ENCODE measurements at places on chromosomes 3 and 15. TPM values are rescaled to one million over a fixed set of nuclear protein-coding genes. Genes with fewer than 3 reads are reported as not detected.
A peak's percentile ranks its signal among the peaks of the same experiment; 100 is the strongest.

DNA sequence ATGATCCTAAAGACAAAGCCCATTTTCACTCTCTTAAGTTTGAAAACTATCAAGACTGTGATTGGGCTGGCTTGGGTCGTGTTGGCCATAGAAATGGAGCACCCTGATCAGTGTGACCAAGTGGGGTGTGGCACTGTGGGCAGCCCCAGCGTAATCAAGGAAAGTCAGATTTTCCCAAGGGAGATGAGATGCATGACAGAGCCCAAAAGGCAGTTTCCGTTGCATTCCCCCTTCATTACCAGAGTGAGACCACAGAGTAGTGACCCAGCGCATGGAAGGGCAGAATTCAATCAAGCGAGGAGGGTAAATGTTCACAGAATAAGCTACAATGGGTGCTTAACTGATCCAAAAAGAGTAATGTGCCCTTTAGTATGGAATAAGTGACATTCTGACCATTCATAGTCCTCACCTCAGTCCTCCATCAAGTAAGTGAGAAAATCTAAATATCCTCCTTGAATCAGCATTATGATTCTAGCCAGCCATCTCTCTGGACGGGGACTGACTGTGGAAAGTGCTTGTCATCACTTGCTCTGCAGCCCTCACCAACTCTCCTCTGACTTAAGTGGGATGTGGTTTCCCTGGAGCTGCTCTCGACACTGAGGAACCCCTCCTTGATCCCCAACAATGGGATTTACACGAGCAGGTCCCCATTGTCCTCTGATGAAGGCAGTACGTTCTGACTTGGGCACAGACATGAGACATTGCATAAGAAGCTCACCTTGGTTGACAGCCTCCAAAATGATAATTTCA, 430.5 kb downstream of the OCA2 start:
- DNase-seq: no peak

DNA sequence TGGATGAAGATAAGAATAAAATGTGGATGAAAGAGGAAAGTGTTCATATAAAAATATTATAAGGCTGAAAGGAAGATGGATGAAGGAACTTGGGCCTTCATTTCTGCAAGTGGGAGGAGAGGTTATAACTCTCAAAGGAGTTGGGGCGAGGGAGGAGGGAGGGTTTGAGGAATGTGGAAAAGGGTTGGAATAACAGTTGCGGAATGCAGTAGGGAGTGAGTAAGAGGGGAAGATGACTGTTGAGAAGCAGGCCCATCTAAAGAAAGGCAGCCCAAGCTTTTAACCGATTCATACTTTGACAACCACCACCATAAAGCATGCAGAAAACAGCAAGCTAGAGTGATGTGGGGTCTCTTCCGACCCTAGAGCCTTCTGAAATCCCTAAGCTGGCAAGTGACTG, 8.3 kb upstream of the TM4SF4 start:
- no peak for DNase-seq

The FRMD5 gene
- total RNA-seq: 1.1 TPM

DNA sequence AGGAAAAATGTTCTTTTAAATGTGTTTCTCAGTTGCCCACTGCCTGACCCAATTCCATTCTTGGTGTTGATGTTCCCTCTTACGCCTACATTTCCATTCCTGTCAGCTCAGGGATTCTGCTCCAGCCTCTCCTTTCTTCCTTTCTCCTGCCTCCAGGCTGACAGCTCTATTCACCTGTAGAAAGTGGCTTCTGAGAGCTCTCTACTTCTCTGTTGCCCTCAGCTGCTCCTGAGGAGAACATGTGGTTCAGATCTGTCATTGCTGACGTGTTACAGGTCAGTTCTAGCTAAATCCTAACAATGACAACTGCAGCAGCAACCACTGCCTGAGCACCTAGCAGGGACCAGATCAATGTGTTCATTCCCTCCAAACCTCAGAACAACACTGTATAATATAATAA, 144.9 kb upstream of the PLAAT1 start:
- no peak for DNase-seq

GRCh38 chr15:87959080-87959479, 297.5 kb downstream of the NTRK3 start:
- no peak for DNase-seq

DNA sequence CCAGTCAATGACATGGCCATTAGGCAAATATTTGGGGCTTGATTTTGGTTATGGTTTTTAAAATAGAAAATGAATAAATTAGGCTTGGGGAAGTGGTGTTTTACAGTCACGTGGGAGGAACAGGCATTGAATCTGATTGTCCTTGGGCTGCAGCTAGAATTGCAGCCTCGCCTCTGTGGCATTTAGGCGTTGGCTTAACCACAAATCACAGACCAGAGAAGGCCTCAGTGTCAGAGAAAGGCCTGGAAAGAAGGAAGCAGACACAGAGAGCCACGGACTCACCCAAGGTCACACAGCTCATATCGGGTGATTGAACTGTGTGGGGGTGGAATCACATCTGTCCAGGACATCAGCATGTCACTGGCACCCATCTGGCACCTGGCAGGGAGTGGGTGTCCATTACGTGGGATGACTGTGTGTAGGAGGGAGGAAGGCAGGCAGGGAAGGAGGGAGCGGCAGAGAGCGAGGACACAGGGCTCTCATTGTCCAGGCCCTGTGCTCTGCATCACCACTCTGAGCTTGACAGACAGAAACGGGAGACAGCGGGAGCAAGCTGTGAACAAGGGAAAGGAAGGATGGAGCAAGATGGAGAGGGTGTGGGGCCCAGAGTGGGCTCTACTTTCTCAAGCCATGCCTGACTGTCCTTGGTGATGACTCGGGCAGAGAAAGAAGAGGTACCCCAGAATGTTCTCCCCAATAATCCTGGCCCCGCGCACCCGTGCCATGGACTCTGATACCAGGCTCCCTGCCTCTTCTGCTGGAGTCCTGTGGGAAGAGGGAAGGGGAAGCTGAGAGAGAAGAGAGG, 186.4 kb downstream of the FAM43A start:
- no peak for DNase-seq

DNA sequence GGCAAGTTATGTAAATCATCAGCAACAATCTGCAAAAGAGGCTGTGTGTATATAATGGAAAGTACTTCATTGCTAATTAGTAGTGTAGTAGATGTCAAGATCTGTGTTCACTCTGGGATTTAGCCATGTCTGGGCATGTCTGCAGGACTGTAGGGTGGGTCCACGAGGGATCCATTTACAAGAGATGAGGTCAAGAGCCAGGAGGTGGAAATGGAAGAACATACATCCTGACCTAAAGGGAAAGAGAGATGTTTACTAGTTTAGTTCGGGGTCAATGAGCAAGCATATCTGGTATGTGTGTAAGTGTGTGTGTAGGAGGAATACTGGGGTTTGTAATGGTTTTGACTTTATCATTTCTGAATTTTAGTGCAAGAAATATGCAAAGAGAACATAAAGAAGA, 171.5 kb upstream of the NANOGP8 start:
- no peak for DNase-seq

DNA sequence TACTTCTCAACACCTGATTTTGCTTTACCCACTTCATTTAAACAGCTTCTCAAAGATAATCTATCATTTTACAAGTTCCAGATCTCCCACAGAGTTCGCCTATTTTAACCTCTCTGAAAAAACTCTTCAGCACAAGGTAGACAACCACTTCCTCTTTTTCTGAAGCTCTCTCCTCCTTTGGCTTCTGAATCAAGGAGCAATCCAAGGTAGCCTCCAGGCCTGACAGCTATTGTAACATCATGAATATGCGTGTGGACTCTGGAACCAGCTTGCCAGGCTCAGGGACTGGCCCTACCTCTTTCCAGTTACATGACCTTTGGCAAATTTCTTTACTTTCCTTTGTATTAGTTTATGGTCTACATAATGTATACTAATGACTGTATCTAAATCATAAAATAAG, 405.9 kb upstream of the ZNF385D start:
- no peak for DNase-seq

- DNase-seq: no peak
Observed at GRCh38 chr3:47003056-47003410, 23.6 kb downstream of the NBEAL2 start.

GRCh38 chr3:40108643-40109042, 200.9 kb upstream of the EIF1B start:
- peak; percentile 10 for DNase-seq

The CKMT1A gene
- total RNA-seq: 0.31 TPM

DNA sequence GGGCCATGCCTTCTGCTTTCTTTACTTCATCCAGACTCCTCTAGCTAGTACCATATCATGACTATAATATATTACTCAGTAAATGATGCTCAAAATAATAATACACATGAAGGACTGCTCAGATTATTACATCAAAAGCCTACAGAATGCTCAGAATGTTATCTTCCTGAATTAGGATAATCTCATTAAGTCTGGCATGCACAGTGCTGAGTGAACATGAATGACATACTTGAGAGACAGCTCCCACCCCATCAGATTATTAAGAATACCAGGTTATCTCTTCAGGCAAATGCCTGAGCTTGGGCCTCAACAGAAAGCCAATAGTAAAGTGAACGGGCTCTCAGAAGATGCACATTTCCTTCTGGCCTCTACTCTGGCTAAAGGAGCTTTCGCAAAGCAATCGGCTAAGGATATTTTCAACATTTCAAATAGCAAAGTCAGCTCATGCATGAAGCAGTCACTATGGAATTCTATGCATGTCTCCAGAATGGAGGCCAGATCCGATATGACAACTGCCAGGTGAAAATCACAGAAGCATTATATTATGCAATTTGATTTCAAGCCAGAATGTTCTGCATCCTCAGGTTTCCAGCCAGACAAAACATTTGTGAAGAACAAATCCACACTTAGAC, 122.6 kb downstream of the KCNMB2 start:
- DNase-seq: peak; percentile 24

The NR1D2 gene
- total RNA-seq: 43.5 TPM

- no peak for DNase-seq
Observed at GRCh38 chr3:196236223-196236622, 19.9 kb downstream of the SLC51A start.

DNA sequence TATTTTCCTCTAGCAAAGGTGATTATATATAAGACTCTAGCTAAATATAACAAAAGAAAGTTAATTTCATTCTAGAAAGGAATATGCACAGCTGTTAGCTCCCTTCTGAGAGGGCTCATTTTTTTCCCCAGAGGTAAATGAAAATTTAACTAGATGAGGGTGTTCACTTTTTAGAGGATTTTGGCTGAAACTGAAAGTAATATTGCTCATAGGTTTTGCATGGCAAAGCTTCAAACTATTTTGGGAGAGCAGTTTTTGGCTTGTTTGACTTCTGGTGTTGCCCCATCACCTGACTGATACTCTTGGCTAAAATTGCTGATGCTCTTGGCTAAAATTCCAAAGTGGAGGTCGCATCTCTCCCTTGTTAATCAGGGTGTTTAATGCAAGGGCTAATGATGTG, 311.9 kb downstream of the EDEM1 start:
- DNase-seq: no peak

DNA sequence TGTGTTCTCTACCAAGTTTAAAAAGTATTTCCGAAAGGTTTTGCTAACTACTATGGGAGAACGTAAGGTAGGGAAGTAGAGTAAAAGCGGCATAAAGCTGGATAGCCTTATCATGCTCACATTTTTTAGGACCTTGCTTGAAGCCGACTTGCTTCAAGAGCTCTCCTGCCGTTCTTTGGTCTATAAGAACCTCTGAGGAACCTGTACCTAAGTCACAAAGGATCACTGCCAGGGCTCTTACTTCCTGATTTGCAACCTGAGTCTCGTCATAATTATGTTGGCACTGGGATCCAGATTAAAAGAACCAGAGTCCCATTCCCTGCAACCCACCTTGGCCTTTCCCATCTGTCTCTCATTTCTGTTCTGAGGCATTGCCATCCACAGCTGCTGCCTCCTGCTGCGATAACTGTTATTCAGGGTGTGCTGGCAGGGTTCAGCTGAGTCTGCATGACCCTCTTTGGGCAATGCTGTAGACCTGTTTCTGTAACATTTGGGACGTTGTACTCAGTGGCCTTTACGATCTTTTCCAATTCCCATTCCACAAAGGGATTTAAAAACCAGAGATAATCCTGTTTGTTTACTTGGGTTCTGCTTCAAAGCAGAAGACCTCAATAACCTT, 131.0 kb upstream of the UMPS start:
- no peak for DNase-seq

DNA sequence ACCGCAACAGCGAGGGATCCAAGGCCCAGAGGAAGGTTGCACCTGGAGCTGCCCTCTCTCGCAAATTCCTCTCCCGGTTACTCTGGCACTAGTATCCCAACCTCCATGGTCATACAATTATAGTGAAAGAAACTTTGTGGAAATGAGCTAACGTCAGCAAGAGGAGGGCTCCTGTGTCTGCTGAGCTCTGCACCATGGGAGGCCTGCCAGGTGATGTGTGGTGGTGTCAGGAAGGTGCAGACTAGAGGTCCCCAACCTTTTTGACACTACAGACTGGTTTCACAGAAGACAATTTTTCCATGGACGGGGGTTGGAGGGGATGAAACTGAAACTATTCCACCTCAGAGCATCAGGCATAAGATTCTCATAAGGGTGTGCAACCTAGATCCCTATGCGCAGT, 13.2 kb upstream of the IQCF6 start:
- DNase-seq: no peak

The SHF gene
- 7.3 TPM for total RNA-seq

DNA sequence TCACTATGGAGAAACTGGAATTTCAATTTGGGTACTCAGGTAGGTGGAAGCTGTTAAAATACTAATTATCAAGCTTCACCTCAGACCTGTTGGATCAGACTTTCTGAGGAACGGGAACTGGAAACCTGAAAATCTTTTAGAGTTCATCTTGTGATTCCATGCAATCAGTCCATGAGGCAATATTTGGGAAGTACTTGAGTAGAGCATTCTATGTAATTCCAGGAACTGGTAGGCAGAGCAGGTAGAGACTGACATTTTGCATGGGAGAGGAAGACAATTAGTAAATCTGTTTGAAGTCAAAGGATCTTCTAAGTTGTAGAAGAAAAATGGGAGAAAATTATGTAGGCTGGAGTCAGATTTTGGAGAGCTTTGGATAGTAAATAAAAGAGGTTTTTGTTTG, 43.1 kb downstream of the FGF7 start:
- DNase-seq: no peak

DNA sequence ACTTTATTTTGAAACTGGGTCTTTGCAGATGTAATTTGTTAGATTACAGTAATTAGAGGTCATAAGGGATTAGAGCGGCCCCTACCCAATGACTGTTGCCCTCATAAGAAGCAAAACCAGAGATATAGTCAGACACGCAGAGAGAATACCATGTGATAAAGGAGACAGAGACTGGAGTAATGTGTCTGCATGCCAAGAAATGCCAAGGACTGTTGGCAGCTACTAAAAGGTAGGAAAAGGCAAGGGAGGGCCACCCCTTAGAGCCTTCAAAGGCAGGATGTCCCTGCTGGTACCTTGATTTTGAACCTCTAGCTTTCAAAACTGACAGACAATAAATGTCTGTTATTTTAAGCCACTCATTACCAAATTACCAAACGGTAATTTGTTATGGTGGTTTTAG, 548.2 kb downstream of the FHIT start:
- DNase-seq: no peak

The CHL1 gene
- 69.0 TPM for total RNA-seq

- no peak for DNase-seq
Observed at GRCh38 chr3:170352936-170353335, 4.6 kb upstream of the SKIL start.

The ALDH1A2 gene
- total RNA-seq: 1.6 TPM

All from tongue (tissue), 3 donors.